Cerebellar nuclear complex (tissue), 1 donor: ENCODE measurements at places on chromosomes 7 and 10.

DNA sequence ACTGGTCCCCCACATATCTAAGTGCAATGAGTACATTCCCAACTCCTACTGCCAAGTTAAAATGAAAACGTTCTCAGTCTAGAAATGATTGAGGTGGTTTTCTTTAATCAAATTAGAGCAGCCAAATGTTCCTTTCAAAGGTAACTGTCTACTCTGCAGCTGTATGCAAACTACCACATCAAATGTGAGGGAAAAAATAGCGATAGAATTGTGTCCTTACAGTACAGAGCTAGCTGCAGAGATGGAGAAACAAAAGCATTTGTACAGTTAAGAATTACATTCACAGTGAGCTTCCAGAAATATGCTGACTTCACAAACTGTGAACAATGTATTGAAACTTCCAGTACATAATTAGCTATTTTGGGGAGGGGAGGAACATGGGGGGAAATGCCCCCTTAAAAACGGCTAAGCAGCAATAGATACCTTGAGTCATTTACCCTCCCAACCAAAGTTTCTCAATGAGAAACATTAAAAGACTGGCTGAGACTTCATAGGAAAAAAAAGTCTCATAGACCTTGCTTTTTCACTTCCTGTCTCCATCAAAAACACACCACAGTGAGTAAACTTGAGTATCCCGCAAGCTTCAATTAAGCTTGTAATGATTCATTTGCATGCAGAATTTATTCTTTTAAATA lies 22.9 kb downstream of the CDK6 start:
- no peak for DNase-seq

DNA sequence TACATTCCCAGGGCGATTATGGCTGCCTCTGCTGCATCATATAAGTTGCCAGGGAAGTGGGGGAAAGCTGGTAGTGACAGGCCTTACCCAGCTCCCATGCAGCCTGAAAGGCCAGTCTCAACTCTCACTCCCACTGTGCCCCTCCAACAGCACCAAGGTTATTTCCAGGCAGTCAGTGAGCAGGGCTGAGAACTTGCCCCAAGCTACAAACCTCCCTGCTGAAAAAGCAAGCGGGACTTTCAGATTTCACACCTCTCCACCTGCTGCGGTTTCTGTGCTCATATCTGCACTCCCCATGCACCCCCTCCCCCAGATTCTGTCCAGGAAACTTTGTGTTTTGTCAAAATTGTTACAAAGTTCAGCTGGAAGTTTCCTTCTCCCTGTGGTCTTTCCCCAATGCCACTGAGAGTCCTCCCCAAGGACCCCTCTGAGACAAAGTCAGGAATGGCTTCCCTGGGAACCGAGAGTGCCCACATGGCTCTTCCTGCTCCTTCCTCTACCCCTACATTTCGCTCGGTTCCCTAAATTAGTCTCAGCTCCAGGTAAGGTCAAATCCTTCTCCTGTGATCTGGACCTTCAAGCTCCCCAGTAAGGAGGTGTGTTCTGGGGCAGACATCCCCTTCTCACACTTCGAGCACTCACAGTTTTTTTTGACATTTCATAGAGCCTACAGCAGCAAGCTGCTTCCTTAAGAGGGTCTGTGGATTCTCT lies 25.3 kb upstream of the WNT2 start:
- DNase-seq: no peak

GRCh38 chr10:124536496-124537050 lies 75.0 kb downstream of the LHPP start:
- DNase-seq: no peak

- no peak for DNase-seq
Observed at GRCh38 chr10:70761727-70762350, 23.3 kb downstream of the TBATA start.

DNA sequence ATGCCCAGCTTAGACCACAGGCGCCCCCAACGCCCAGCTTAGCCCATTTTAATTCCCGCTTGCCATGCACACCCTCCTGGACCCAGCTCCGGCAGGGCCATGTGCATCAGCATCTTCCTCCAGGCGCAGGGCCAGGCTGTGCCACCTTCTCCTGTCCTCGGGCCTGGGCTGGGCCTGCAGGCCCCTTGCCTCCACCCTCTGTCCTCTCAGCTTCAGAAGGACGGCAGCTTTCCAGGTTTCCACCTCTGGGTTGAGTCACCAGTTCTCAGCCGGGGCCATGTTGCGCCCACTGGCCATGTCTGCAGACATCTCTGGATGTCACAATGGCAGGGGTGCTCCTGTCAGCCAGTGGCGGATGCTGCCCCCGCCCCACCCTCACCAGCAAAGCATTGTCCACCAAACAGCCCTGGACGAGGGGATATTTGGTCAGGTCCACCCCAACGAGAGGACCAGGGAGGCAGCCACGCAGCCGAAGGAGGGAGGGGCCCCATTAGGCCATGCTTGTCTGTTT lies 59.1 kb upstream of the NKX6-2 start:
- DNase-seq: no peak

DNA sequence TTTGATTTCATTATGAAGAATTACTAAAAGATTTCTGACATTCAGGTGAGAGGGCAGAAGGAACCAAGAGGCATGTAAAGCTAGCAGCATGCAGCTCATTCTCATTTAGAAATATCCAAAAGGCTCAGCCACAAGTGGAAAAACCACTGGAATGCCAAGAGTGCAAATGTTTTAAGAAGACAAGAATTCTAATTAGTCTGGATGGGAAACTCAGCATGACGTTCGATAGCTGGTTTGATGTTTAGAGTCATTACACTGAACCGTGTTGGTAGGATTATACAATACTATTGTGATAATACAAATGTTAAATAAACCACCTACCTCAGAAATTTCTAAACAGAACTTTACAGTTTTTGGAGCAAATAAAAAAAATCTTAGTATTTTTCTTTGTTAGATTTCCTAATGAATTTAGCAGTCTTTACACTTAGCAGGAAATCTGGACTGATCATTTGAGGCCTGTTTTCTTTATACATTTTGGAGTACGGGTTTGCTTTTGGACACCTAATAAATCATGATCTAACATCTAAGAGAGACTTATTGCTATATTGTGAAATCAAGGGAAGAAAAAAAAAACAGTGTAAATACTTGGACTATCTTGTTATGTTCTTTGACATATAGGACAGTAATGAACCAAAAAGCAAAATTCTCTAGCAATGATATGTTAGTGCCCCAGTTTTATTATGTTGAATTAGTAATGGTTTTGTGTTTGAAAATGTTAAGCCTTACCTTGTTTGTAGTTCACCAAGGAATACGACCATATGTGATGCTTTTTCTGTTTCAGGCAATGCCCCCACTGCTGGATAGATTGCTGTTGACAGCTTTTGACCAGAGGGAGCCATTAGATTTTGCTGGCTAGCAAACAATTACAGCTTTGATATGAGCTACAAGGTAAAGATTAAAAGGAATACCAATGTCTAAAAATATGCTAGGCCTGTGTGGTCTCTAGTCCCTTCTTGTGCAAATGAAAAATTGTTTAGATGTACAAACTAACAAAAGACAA lies 354.1 kb upstream of the SEMA3A start:
- DNase-seq: no peak

DNA sequence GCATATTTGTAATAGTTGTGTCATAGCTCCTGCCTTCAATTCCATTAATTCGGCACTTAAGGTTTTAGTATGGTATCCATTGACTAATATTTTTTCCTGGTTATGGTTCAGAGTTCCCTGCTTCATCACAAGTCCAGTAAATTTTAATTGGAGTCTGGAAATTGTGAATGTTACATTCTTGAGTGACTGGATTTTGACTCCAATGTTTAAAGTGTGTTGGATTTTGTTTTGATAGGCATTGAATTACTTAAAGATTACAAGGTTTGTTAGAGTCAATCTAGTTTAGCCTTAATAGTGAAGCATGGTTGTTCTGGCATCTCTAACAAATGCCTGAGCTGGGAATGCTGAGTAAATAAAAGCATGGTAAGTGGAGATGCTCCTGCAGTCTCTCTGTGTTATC lies 326.6 kb upstream of the IGFBP3 start:
- DNase-seq: no peak

GRCh38 chr7:156234666-156235494 lies 405.7 kb upstream of the RNF32 start:
- no peak for DNase-seq

DNA sequence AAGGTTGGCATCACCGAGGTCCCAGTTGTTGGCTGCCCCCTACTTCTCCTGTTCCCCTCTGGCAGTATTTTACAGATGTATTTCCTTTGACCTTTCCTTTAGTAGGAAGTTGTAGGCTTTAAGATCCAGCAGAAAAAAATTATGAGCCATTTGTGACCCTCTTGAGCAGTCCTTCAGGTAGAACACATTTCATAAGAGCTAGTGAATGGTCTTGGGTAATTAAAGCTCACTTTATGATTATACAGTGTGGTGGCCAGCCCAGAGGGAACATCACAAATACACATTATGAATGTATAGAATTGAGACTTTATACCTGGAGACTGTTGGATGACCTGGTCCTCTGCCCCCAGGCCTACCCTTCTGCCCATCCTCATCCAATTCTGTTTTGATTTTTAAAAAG lies 57.0 kb downstream of the KAT6B start:
- no peak for DNase-seq

- DNase-seq: no peak
Observed at GRCh38 chr10:48700493-48700892, 15.8 kb downstream of the WDFY4 start.

GRCh38 chr10:62992145-62992721 lies 140.9 kb upstream of the NRBF2 start:
- DNase-seq: no peak

DNA sequence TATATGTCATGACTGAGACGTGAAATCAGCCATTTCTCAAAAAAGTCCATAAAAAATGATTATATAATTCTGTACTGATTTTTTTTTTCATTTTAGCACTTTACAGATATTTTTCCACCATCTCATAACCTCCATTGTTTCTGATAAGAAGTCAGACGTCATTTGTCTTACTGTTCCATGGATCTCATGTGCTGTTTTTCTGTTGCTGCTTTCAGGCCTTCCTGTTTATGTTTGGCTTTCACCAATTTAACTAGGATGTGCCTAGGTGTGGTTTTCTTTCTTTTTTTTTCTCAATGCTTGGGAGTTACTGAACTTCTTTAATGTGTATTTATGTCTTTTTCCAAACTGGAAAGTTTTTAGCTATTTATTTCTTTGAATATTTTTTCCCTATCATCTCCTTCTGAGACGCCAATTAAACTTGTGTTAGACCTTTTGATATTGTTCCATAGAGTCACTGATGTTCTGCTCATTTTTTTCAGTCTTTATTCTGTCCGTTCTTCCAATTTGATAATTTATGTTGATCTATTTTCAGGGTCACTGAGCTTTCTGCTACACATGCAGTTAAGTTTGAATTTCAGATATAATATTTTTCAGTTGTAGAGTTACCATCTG lies 43.3 kb downstream of the TAF3 start:
- no peak for DNase-seq

- no peak for DNase-seq
Observed at GRCh38 chr7:136677471-136678365, 190.7 kb upstream of the CHRM2 start.

- no peak for DNase-seq
Observed at GRCh38 chr7:124263232-124263827, 230.5 kb upstream of the TMEM229A start.
